Peyer's patch (tissue), 4 donors: ENCODE measurements at places on chromosomes 16 and 17. TPM values are rescaled to one million over a fixed set of nuclear protein-coding genes. Genes with fewer than 3 reads are reported as not detected.

Gene NPB
- 0.76 TPM for total RNA-seq

Gene TOX3
- 24.5 TPM for total RNA-seq

Gene SP6
- 3.3 TPM for total RNA-seq

Gene FA2H
- 36.9 TPM for total RNA-seq

Gene TBC1D26
- not detected for total RNA-seq

Gene FBXO39
- not detected for total RNA-seq

Gene MEIOC
- not detected for total RNA-seq

Gene FAM222B
- 34.7 TPM for total RNA-seq

Gene RGS11
- 6.1 TPM for total RNA-seq

Gene SLC2A4
- 4.8 TPM for total RNA-seq

Gene PRAC1
- total RNA-seq, result not detected

Gene TMEM100
- total RNA-seq, result 18.2 TPM

Gene NAGPA
- 50.4 TPM for total RNA-seq

Gene GAST
- not detected for total RNA-seq

Gene CCL3
- total RNA-seq, result 5.8 TPM

Gene CDRT4
- total RNA-seq, result 28.5 TPM

Gene GPR179
- total RNA-seq, result not detected

Gene ACSM2A
- total RNA-seq, result not detected

Gene ZACN
- total RNA-seq, result not detected

Gene CRHR1
- total RNA-seq, result not detected

Gene MEOX1
- 3.3 TPM for total RNA-seq

Gene SEPTIN12
- total RNA-seq, result not detected

Gene ARHGAP23
- total RNA-seq, result 0.88 TPM

Gene GRB7
- total RNA-seq, result 20.0 TPM

Gene SCIMP
- total RNA-seq, result 0.35 TPM

Gene CCL2
- 6.6 TPM for total RNA-seq

Gene CACNG5
- not detected for total RNA-seq

Gene CHST5
- 5.8 TPM for total RNA-seq

Gene CLDN7
- total RNA-seq, result 80.0 TPM

Gene FOXN1
- not detected for total RNA-seq

Gene CES1
- 3.0 TPM for total RNA-seq

Gene SPATA33
- 29.8 TPM for total RNA-seq

Gene ZNF597
- total RNA-seq, result 1.9 TPM

Gene DRC7
- not detected for total RNA-seq

Gene CSH1
- total RNA-seq, result not detected

Gene FNDC8
- total RNA-seq, result not detected

Gene PLA2G10
- total RNA-seq, result 15.7 TPM

Gene SHISA6
- total RNA-seq, result 2.1 TPM

Gene VTN
- not detected for total RNA-seq

Gene KRT25
- not detected for total RNA-seq

Gene MRPL10
- 30.5 TPM for total RNA-seq

Gene KRTAP4-4
- not detected for total RNA-seq

Gene OTOP3
- total RNA-seq, result 5.2 TPM

Gene TNS4
- 2.1 TPM for total RNA-seq

Gene KRTAP4-9
- total RNA-seq, result not detected

Gene MYH2
- total RNA-seq, result 0.83 TPM

Gene ZP2
- not detected for total RNA-seq

Gene SPSB3
- 76.4 TPM for total RNA-seq

Gene SMIM5
- 161 TPM for total RNA-seq
